ENCODE measurements at places on chromosomes 3 and 15. TPM values are rescaled to one million over a fixed set of nuclear protein-coding genes. Genes with fewer than 3 reads are reported as not detected.

SOX14 gene
- not detected for total RNA-seq

DNA sequence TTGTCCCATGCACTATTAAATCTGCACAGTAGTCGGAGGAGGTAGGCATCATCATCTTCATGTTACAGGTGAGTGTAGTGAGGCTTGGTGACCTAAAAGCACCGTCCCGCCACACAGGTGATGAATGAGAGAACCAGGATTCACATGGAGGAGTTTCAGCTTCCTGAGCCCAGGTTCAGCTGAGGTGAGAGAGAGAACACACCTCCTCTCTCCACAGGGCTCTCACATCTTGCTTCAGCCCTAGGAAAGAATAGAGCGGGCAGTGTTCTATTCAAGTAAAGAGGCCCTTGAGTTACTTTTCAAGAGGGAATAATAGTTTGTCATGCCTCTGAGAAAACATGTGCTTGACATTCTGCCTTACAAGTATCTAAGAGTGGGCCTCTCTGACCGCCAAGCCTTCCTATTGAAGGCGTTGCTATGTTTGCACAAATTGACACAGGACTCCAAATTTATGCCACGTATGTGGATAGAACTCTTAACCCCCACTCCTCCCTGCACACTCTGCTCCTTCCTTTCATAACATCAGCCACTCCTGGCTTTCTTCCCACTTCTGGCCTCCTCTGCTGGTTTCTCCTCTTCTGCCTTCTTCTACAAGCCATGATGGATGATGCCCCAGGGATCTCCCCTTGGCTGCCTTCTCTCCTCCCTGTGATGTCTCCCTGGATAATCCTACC lies 138.3 kb upstream of the ABHD17C start:
- no peak for DNase-seq

DNA sequence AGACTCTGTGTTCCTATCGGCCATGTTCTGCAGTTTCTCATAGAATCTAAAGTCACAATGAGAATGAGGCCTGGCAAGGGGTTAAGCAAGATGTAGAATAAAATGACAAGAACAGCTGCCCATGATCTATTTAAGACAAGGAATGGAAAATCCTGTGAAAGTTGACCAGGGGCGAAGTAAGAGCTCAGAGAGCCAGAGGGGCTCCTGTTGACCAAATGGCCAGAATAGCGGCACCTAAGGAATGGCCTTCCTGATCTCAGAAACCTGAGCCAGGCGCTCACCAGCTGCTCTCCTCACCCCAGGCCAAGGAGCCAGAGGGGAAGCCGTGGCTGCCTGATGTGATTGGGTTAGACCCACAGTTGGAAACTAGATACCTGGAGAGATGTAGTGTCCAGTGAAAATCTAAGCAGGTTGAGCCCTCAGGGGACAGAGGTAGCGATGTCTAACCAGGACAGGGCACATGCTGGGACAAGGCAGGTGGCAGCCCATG lies 106.1 kb upstream of the NDN start:
- no peak for DNase-seq

IL17RB gene
- total RNA-seq: 0.22 TPM

RAD51 gene
- total RNA-seq: 6.9 TPM

GRCh38 chr3:138775254-138775595 lies 59.5 kb downstream of the PIK3CB start:
- no peak for DNase-seq

DNA sequence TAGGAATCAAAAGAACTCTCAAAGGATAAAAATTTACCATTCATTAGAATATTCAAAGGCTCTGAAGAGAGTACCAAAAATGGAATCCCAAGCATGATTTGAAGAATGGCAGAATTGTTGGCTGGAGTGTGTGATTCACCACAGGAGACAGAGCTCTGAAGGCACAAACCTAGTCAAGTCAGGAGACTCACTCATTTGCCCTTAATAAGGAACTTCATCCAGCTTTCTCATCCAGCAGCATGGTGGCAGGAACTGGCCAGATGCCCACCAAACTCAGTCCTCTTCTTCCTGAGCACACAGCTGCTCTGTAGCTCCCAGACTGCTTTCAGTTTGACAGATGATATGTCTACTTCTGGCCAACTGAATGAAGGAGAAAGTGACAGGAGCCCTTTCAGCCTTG lies 16.5 kb upstream of the HEG1 start:
- DNase-seq: no peak

CFAP20DC gene
- 3.1 TPM for total RNA-seq

GRCh38 chr3:10223676-10224639 lies 24.3 kb upstream of the TATDN2 start:
- DNase-seq: no peak

GRCh38 chr3:126852511-126852910 lies 130.4 kb upstream of the PLXNA1 start:
- DNase-seq: no peak

DNA sequence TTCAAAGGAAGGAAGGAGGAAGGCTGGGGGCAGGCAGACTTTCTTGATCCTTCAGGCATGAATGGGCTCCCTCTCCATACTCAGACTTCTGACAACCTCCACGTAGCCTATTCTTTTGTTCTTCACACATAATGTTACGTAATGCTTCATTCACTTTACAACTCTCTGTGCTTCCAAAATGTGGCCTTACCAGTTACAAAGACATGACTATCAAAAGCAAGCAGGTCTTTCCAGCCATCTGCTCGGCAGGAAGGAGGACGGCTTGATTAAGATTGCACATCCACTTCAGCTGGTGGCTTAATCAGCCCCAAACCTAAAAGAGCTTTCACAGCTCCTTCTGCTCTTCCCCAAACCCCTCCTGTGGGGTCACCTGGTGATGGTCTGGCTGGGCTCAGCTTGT lies 263.2 kb downstream of the XXYLT1 start:
- no peak for DNase-seq

GRCh38 chr15:23439513-23439912 lies 7.5 kb downstream of the GOLGA6L2 start:
- no peak for DNase-seq
